ENCODE measurements at places on chromosomes 13 and 19.

GRCh38 chr19:7734220-7735203 lies 2.6 kb upstream of the CLEC4G start:
- no peak for DNase-seq

DNA sequence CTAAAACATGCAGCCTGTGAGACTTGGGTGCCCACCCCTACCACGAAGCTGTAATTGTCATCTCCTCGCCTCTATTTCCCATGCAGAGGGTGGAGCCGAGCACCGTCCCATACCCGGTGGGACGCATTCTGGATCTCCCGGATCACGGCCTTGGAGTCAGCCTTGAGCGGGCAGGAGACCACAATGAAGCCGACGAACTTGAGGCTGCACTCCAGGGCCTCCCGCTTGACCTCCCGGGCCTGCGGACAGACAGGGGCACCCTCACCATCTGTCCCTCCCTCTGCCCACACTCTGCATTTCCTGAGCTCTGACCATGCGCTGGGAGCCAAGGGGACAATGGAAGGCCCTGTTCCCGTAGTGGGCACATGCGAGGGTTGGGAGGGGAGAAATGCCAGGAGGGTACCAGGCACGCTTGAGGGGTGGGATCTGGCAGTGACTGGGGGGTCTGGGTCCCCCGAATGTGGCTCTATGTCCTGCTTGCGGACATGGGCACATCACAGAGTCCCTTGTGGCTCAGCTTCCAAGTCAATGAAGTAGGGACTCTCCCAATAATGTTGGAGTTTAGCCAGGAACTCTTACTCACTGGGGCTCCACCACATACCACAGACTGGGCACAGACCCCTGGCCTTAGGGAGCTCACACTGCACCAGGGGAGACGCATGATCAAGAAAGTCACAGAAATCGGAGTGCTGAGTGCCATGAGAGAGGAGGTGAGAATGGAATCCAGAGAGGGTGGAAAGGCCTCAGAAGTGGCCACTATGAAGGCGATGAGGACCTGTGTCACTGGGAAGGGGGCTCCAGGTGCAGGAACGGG lies 9.2 kb upstream of the GMIP start:
- no peak for DNase-seq

DNA sequence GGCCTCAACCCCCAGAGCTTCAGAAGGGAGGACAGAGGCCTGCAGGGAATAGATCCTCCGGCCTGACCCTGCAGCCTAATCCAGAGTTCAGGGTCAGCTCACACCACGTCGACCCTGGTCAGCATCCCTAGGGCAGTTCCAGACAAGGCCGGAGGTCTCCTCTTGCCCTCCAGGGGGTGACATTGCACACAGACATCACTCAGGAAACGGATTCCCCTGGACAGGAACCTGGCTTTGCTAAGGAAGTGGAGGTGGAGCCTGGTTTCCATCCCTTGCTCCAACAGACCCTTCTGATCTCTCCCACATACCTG lies 969 bp upstream of the CEACAM5 start:
- no peak for DNase-seq

- DNase-seq: no peak
Observed at GRCh38 chr19:18044825-18045304, 36.9 kb downstream of the ARRDC2 start.

DNA sequence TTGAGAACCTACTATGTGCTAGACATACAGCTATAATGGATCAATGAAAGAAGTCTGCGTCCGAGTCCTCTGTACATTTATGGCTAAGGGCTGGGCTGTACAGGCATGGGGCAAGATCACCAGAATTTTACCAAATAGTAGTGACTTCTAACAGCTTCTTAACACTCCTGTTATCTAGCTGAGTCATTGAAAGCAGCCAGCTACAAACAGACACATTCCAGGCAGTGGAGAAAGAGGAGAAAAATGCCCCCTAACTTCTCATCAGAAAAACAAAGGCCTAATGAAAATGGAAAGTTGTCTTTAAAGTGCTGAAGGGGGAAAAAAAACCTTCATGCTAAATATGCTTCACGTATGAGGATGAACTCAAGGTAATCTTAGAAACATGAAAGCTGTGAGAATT lies 14.3 kb upstream of the ZNF667 start:
- no peak for DNase-seq

DNA sequence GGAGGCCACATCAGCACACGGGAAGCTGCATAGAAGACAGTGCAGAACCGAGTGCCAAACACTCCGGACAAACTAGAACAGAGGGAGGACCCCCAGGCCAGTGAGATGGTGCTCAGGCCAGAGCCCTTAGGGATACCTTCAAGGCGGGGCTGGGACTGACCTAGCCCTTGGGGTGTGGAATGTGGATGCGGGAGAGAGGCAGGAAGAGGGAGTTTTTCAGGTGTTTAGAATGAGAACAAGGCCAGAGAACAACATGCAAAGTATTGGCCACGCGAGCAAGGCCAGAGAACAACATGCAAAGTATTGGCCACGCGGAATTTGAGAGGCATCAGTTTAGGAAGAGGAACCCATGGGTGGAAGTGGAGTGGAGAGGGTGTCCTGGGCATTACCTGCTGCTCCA lies 65.1 kb upstream of the ATP12A start:
- DNase-seq: no peak

DNA sequence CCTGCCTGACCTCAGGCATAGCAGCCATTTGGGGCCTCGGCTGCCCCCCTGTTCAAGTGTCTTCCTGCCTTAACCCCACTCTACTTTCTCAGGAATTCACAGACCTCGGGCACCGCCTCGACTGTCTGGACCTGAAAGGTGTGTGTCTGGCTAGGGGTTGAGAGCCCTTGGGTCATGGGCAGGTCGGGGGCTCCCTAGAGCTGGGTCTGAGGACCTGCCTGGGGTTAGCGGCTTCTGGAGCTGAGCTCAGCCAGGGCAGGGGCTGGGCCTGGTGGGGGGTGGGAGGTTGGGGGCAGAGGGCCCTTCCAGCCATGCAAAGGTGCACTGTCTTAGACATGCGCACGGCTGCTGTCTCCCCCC lies 20.7 kb downstream of the NKPD1 start:
- DNase-seq: no peak

DNA sequence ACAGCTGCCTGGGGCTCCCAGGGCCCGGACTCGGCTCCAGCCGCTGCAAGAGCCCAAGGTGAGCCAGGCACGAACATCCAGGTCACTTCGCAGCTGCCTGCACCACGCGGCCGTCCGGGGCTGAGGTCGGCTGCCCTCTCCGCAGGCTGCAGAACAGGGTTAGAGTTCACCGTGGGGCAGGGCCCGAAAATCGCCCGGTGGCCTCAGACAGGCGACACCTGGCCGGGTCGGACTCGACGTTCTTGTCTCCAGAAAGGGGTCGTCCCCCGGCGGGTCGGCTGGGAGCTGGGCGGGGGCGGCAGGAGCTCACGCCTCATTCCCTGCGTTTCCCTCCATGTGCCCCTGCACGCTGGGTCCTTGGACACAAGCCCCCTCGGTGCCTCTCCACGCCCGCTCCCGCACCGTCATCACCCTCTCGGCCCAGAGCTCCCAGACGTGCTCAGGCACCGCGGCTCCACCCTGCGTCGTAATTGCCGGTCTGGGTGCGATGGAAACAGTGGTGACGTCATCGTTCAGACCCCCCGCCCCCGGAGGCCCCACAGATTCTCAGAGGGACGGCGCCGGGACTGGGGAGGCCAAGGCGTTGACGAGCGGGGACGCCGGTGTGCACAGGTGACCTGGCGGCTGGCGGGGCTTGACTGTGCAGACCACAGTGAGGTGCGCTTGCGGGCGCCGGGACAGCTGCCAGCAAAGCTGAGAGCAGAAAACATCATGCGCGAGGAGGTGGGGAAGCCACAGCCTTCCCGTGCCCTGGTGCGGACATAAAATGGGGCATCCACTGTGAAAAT lies 4.0 kb upstream of the GRIN3B start:
- DNase-seq: no peak

GRCh38 chr13:102993348-102993747 lies 72.9 kb downstream of the SLC10A2 start:
- DNase-seq: no peak

DNA sequence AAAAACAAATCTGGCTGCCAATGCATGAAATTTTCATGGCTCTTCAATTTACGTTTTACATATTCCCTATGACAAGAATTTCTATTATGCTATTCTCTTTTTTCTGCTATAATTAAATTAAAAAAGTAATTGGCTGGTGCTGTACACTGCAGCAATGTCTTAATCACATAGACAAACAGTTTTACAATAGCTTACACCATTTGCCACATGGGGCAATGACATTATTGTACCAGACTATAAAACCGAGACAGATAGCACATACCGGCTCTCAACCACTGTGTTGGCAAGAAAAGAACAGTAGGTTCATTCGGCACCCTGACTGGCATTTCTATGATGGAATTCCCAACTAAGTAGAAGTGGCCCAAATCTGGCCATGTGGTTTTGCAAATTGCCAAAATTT lies 67.7 kb downstream of the DACH1 start:
- no peak for DNase-seq

DNA sequence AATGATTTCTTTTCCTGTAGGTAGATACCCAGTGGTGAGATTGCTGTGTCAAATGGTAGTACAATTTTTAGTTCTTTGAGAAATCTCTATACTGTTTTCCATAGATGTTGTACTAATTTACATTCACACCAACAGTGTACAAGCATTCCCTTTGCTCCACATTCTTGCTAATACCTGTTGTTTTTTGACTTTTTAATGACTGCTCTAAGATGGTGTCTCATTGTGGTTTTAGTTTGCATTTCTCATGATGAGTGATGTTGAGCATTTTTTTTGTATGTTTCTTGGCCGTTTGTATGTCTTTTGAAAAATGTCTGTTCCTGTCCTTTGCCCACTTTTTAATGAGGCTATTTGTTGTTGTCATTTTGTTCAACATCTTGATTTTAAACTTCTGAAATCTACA lies 103.3 kb downstream of the DGKH start:
- no peak for DNase-seq

DNA sequence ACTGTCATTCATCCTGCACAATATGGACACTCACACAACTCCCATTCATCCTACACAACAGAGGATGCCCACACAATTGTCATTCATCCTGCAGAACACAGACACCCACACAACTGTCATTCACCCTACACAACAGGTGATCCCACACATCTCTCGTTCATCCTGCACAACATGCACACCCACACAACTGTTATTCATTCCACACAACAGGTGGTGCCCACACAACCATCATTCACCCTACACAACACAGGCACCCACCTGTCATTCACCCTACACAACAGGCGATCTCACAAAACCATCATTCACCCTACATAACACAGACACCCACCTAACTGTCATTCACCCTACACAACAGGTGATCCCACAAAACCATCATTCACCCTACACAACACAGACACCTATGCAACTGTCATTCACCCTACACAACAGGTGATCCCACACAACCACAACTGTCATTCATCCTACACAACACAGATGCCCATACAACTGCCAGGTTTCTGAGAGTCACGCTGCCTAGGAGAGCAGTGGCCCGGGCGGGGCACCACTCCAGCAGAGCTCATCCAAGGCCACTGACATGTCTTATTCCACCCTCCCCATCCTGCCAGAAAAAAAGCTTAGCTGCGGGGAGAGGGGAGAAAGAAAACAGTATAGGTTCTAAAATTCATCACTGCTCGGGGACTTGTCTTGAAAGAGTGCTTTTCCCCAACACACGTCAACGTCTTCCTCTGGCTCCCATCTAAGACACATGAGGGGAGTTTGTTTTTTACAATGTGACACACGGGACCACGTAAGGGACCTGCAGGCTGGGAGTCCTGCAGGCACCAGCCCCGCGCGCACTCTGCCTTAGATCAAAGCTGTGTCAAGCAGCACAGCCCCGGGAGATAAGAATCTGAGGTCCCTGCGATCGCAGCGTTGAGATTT lies 44.0 kb downstream of the KLF2 start:
- no peak for DNase-seq

- no peak for DNase-seq
Observed at GRCh38 chr13:43953370-43953769, 73.7 kb downstream of the LACC1 start.

DNA sequence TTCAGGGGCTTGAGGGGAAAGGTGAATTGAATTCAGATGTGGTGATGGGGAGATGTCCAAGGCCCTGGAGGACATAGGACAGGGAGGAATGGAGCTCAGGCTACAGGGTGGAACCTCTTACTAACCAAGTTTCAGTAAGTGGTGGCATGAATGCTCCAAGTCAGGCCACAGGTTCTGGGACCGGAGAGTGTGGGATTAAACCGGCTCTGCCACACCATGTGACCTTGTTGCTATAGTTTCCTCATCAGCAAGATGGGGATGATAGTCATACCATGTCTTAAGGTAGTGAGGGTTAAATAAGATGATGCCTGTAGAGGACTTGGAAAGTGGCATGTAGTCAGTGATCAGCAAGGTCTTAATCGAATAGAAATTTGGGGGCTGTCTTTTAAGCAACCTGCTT lies 16.3 kb downstream of the GPR183 start:
- no peak for DNase-seq

All from liver (tissue), 10 donors.